ENCODE measurements at places on chromosomes 1 and 21.

DNA sequence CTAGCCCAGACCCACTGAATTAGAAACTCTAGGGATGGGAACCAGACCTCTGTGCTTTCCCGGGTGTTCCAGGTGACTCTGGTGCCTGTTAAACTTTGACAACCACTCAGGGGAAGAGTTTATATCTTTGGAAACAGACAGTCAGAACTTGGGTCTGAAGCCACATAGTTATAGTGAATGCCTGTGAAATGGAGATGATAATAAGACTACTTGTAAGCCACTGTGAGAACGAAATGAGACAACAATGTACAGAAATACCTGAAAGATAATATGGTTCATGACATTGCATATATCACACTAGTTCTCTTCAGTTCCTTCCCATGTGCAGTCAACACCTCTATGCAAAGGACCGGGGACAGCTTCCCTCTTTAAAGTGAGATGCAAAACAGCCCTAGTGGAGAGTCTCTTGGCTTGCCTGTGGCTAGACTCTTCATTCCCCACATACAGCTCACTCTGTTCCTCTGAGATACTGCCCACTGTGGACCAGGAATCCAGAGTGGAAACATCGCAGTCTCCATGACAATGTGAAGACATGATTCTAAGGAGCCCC, 287.5 kb downstream of the ASTN1 start:
- no peaks in the 10 kb centered on the region for H3K4me1 ChIP-seq
- DNase-seq: no peak
- H3K27me3 ChIP-seq: no peaks in the 10 kb centered on the region

GRCh38 chr1:223066415-223066814, 76.6 kb downstream of the TLR5 start:
- no peaks in the 10 kb centered on the region for H3K4me1 ChIP-seq
- no peaks in the 10 kb centered on the region for H3K27me3 ChIP-seq
- H3K27ac ChIP-seq: no peak overlapping the region

- H3K4me3 ChIP-seq: no peak overlapping the region
- no peak for DNase-seq
- H3K27me3 ChIP-seq: no peaks in the 10 kb centered on the region
- H3K4me1 ChIP-seq: no peaks in the 10 kb centered on the region
- H3K36me3 ChIP-seq: no peaks in the 10 kb centered on the region
- H3K27ac ChIP-seq: no peak overlapping the region
Observed at GRCh38 chr1:240284656-240285414, 193.2 kb downstream of the FMN2 start.

GRCh38 chr1:58611861-58612385, 34.9 kb upstream of the TACSTD2 start:
- no peaks in the 10 kb centered on the region for H3K36me3 ChIP-seq
- H3K27me3 ChIP-seq: no peaks in the 10 kb centered on the region
- H3K4me1 ChIP-seq: no peaks in the 10 kb centered on the region
- no peak for DNase-seq
- H3K27ac ChIP-seq: no peak overlapping the region

GRCh38 chr1:67313934-67314671, 6.4 kb downstream of the IL12RB2 start:
- H3K27me3 ChIP-seq: no peaks in the 10 kb centered on the region
- no peak for DNase-seq
- H3K4me3 ChIP-seq: no peak overlapping the region
- no peaks in the 10 kb centered on the region for H3K4me1 ChIP-seq
- no peak overlapping the region for H3K27ac ChIP-seq

GRCh38 chr1:109292364-109292763, 9.4 kb upstream of the PSRC1 start:
- H3K4me3 ChIP-seq: no peak overlapping the region
- no peaks in the 10 kb centered on the region for H3K27me3 ChIP-seq
- no peaks in the 10 kb centered on the region for H3K4me1 ChIP-seq
- H3K27ac ChIP-seq: no peak overlapping the region
- H3K36me3 ChIP-seq: no peaks in the 10 kb centered on the region

DNA sequence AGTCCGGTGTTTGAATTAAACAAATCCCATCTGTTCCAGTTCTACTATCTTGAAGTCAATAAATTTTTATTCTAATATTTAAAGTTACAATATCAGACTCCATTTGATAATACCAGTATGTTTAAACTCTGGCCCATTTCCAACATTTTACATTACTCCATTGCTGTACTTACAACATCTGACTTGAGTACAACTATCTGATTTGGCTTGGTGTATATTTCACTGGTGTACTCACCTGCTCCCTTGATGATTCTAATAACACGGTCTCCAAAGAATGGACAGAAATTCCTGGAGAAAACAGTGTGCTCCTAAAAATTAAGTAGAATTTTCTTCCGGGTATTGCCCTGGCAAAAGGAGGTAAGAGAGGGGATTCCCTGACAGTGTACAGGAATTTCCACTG, 680.5 kb upstream of the ADAMTS5 start:
- no peaks in the 10 kb centered on the region for H3K27me3 ChIP-seq
- H3K36me3 ChIP-seq: no peaks in the 10 kb centered on the region
- H3K27ac ChIP-seq: no peak overlapping the region
- no peak overlapping the region for H3K4me3 ChIP-seq
- DNase-seq: no peak
- H3K4me1 ChIP-seq: no peaks in the 10 kb centered on the region

- H3K27me3 ChIP-seq: no peaks in the 10 kb centered on the region
- peaks cover 24% of the 10 kb centered on the region for H3K4me1 ChIP-seq
- peak; percentile 93 for DNase-seq
- H3K4me3 ChIP-seq: peak overlapping the region; percentile 58
- H3K27ac ChIP-seq: peak overlapping the region; percentile 70
Observed at GRCh38 chr1:212665241-212666115, 34.2 kb downstream of the BATF3 start.

DNA sequence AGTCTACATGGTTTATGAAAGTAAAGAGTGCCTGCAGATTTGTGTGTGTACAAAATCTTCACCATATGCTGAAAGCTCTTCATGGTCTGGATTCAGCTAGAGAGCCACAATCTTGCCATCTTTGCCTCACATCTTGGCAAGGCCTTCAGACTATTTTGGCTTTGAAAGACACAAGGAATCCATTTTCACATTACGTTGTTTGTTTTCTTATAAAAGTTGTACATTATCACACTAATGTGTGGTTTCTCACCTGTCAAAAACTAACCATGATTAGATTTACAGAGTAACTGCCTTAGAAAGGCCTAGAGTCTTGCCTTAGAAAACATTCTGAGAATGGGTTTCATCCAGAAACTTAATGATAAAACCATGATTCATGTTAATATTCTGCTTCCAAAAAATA, 494.6 kb downstream of the NEGR1 start:
- H3K4me1 ChIP-seq: no peaks in the 10 kb centered on the region
- H3K36me3 ChIP-seq: no peaks in the 10 kb centered on the region
- no peaks in the 10 kb centered on the region for H3K27me3 ChIP-seq
- H3K4me3 ChIP-seq: no peak overlapping the region

- H3K4me3 ChIP-seq: no peak overlapping the region
- H3K36me3 ChIP-seq: no peaks in the 10 kb centered on the region
- no peak overlapping the region for H3K27ac ChIP-seq
- H3K27me3 ChIP-seq: no peaks in the 10 kb centered on the region
- DNase-seq: no peak
Observed at GRCh38 chr1:106037526-106037925, 1018.9 kb upstream of the PRMT6 start.

Measured in upper lobe of right lung (tissue), 1 donor.